ENCODE measurements at places on chromosomes 6 and 20. TPM values are rescaled to one million over a fixed set of nuclear protein-coding genes. Genes with fewer than 3 reads are reported as not detected.

DNA sequence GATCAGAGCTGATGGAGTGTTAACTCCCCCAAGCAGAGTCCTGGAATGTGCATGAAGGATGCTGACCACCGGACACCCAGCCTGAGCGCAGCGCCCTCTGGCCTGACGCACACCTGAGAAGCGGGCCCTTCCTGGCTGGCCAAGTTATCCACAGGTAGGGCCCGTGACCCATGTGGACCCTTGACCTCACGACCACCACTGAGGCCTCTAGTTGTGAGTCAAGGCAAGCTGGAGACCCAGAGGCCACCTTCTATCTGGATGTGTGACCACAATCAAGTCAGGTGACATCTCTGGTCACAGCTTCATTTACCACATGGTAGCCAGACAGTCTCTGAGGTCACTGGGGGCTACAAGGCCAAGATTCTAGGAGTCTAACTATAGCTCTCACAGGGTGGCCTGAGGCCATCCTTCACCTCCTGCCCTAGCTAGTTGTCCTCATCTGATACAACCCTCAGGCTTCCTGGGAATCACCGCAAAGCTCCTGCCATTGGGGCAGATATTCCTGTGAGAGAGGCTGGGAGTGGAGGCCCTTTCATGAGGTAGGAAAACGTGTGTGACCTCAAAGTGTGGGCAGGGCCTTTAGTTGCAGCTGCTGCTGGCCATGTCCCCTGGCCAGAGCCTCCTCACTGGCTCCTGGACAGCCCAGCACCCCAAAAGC, 53.1 kb downstream of the DSTN start:
- no peak overlapping the region for H3K27ac ChIP-seq
- peak; percentile 28 for DNase-seq
- peaks cover 100% of the 10 kb centered on the region for H3K36me3 ChIP-seq
- H3K27me3 ChIP-seq = no peaks in the 10 kb centered on the region
- peaks cover 10% of the 10 kb centered on the region for H3K4me1 ChIP-seq
- H3K4me3 ChIP-seq = no peak overlapping the region

DNA sequence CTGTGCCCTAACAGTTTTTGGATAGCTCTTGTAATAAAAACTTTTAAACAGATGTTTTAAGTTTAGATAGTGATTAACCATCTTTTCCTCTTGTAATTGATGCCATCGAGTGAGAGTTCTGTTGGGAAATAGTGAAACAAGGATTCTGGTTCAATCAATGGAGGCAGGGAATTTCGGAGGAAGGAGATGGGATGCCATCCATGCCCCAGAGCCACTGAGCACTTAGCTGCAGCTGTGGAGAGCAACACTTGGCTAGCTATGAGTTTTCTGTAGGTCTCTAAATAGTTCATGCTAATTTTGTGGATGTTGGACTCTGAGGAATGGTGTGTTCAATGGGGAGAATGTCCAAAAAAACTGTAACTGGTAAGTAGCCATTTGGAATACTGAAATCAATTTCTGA, 16.7 kb downstream of the CBFA2T2 start:
- no peaks in the 10 kb centered on the region for H3K27me3 ChIP-seq
- no peaks in the 10 kb centered on the region for H3K36me3 ChIP-seq
- no peak for DNase-seq
- no peak overlapping the region for H3K4me3 ChIP-seq
- H3K27ac ChIP-seq = no peak overlapping the region
- no peaks in the 10 kb centered on the region for H3K4me1 ChIP-seq

DNA sequence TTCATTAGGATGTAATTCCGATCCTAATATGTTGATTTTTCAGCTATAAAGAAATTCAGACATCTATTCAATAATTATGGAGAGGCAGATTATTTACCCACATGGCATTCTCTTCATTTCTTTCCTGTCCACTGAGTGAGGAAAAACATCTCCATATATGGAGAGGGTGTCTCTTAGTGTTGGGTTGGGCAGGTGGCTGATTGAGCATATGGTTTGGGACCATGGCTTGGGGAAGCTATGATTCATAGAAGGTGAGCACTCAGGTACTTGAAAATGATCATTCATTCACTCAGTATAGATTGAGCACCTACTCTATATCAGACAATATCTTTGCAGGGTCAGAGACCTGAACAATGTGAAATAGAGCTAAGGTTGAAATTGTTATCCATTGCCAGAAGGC, 41.3 kb upstream of the IL20RA start:
- H3K4me3 ChIP-seq = no peak overlapping the region
- DNase-seq = no peak
- H3K4me1 ChIP-seq = no peaks in the 10 kb centered on the region
- no peaks in the 10 kb centered on the region for H3K36me3 ChIP-seq
- H3K27me3 ChIP-seq = no peaks in the 10 kb centered on the region
- no peak overlapping the region for H3K27ac ChIP-seq

- H3K4me3 ChIP-seq = no peak overlapping the region
- no peak overlapping the region for H3K27ac ChIP-seq
- H3K36me3 ChIP-seq = no peaks in the 10 kb centered on the region
- no peaks in the 10 kb centered on the region for H3K4me1 ChIP-seq
- no peaks in the 10 kb centered on the region for H3K27me3 ChIP-seq
- DNase-seq = no peak
These were observed 580.7 kb upstream of the GJE1 start for GRCh38 chr6:141552031-141552430.

The MAD2L1BP gene
- 19.2 TPM for total RNA-seq

GRCh38 chr6:83417880-83418663, 12.8 kb downstream of the ME1 start:
- DNase-seq = no peak
- H3K27me3 ChIP-seq = no peaks in the 10 kb centered on the region
- no peak overlapping the region for H3K27ac ChIP-seq
- H3K4me1 ChIP-seq = no peaks in the 10 kb centered on the region

DNA sequence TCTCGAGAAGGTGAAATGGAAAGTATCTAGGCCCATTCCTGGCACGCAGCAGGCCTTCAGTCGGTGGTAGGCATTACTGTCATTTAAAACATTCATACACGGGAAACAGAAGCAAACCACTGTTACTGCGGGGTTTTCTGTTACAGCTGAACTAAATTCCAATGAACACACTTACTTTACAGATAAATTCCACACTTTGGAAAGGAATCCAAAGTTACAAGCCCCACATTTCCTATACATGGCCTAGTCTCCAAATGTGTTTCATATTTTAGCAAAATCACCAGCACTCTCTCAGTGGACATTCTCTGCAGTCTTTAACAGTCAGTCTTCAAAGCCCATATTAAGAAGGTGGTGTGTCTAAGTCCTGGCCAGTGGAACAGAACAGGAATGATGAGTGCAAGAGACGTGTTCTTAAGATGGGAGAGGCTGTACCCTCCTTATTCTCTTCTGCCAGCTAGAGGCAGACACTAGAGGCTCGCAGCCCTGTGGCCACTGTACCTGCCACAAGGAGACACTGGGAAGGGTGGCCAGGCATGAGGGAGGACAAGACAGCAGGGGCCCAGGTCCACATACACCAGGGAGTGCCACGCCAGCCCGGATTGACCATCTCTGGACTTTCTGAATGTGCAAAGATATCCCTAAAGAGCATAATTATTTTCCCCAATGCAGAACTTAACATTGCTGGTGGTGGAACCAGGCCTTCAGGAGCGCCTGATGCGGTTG, 76.4 kb downstream of the CDC5L start:
- no peaks in the 10 kb centered on the region for H3K4me1 ChIP-seq
- H3K36me3 ChIP-seq = no peaks in the 10 kb centered on the region
- H3K27ac ChIP-seq = no peak overlapping the region
- no peak overlapping the region for H3K4me3 ChIP-seq

DNA sequence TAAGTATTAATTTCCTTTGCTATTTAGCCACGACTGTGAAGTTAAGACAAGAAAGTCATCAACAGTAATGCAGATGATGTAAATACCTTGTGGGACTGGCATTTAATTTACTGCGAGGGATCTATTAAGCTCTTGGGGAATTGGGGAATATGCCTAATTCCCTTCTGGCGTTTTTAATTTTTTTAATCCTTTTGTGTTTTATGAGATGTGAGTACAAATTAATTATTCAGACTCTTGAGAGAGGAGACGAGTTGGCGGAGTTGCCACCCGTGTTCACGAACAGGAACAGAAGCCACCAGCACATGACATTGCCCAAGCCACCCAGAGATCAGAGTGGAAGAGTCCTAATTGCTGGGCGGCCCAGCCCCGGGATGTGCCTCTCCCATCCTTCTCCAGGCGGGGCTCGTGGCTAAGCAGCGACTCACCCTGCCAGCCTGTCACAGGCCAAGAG, 533 bp upstream of the CRYBG1 start:
- no peak overlapping the region for H3K27ac ChIP-seq
- no peaks in the 10 kb centered on the region for H3K36me3 ChIP-seq
- H3K27me3 ChIP-seq = peaks cover 36% of the 10 kb centered on the region
- no peak for DNase-seq
- H3K4me3 ChIP-seq = peak overlapping the region; percentile 62

The MTFR2 gene
- 1.5 TPM for total RNA-seq

The ADAM33 gene
- 11.7 TPM for total RNA-seq

DNA sequence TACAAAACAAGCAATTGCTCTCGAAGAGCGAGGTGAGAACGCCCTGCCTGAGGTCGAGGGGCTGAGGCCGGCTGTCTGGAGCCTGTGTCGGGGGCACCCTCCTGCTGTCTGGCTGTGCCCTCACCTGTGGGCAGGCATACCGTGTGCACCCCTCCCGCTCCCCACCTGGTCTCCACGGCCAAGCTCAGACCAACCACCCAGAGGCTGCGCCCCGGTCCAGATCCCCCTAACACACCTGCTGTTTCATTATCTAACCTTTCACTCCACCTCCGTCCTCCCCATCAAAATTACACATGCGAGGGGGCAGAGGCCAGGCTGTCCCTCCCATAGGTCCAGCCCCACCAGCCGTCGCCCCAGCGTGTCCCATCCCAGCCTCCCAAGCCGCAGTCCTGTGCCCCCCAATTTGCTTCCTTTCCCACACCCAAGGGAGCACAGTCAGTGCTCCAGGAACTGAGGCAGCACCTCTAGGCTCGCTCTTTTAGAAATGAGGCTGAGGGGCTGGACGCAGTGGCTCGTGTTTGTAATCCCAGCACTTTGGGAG, 35.2 kb downstream of the NTSR1 start:
- peak; percentile 30 for DNase-seq
- H3K27me3 ChIP-seq = peaks cover 46% of the 10 kb centered on the region
- H3K4me1 ChIP-seq = peaks cover 21% of the 10 kb centered on the region

GRCh38 chr6:106747139-106747538, 117.8 kb downstream of the QRSL1 start:
- no peak for DNase-seq
- no peaks in the 10 kb centered on the region for H3K4me1 ChIP-seq
- no peaks in the 10 kb centered on the region for H3K27me3 ChIP-seq
- no peak overlapping the region for H3K27ac ChIP-seq
- H3K4me3 ChIP-seq = no peak overlapping the region
- no peaks in the 10 kb centered on the region for H3K36me3 ChIP-seq

All from lower lobe of right lung (tissue), 2 donors.